NCI-H1105 treated with DMSO at 0.1 percent for 48 hours (cell line): ENCODE measurements at places on chromosomes 3 and 15.

DNA sequence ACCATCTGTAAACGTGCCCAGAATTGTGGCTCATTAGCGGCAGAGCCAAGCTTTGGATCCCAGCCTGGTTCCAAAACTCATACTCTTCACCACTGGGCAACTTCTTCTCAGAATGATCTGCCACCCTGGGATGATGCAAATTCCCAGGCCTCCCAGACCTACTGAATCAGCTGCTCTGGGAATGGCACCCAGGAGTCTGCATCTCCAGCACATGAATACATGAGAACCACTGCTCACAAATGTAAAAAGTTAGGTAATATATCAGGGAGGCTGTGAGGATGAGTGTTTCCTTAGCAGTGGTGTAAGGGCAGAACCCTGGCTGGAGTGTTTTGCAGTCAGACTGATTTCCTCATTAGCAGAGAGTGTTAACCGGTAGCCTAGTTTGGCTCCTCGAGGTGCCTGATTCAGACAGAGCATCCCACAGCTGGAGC is 94.2 kb downstream of the LIPC start:
- DNase-seq = no peak

GRCh38 chr3:31011380-31011779 is 116.9 kb upstream of the GADL1 start:
- no peak for DNase-seq

GRCh38 chr3:69012800-69013252 is 658 bp downstream of the EOGT start:
- DNase-seq = no peak

GRCh38 chr3:45611209-45611608 is 16.7 kb downstream of the LIMD1 start:
- no peak for DNase-seq

- DNase-seq = no peak
Observed at GRCh38 chr3:72786668-72787067, 61.6 kb downstream of the SHQ1 start.

DNA sequence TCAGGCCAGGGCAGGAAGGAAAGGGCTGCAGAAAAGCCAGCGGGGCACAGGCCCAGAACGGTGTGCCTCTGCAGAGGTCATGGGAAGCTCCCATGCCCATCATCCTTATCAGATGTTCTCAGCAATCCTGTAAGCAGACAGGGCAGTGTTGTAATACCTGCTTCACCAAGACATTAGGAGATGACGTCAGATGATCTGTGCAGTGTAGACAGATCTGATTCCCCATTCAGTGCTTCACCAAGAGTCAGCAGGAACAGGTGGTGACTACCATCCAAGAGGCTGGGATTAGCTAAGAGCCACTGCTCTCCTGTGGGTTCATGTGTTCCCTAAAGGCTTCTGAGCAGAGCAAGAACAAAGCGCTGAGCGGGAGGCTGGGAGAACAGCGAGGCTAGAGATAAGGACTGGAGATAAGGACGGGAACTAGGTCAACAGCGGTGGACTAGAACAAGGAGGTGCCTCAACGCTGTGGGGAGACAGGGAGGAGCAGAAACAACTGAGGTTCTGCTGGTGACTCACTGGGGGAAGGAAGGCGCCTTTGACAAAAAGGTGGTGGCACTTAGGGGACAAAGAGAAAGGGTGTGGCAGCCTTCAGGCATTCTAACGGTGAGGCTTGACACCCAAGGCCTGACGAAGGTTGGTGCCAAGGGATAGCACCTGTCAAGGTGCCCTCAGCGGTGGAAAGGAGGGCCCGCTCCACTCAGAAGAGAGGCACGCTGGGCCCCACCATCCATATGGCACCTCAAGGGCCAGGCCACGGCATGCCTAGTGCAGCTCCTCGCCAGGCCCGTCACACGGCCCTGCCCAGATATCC is 28.4 kb downstream of the CCDC12 start:
- DNase-seq = no peak

DNA sequence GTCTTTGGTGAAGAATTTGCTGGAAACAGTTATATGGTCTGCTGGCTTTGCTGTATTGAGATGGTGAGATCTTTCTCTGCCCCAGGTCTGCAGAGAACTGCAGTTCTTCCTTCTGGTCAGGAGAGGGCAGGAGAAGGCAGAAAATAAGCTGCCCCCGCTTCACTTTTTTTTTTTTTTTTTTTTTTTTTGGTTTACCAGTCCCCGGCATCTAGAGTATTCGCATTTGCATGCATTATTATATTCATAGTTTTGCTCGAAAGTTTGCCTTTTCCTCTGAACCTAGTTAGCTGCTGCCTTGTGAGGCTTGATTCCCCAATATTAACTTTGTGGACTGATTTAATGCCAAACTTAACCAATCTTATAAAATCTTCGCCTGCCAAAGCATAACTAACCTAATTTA is 10.6 kb upstream of the PARL start:
- peak; percentile 79 for DNase-seq

- DNase-seq = no peak
Observed at GRCh38 chr15:84827246-84827645, 10.1 kb downstream of the ALPK3 start.

GRCh38 chr15:95451938-95452337 is 878.6 kb upstream of the NR2F2 start:
- no peak for DNase-seq

DNA sequence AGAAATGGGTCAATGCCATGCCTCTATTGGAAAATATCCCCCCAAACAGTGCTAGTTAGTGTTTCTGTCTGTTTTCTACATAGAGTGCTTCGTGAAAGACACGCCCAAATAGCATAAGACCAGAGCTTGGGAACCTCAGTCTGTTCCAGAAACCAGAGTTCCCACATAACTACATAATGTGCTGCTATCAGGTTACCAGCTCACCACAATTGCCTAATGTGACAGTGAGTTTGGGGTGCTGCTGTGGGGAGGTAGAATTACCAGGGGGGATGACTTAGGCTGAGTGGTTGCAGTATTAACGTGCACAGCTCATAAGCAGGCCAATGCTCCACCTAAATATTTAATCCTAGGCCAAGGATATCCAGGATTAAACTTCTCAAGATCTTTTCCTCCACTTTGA is 39.2 kb downstream of the DUT start:
- DNase-seq = no peak

- DNase-seq = no peak
Observed at GRCh38 chr15:36982430-36982829, 117.9 kb downstream of the MEIS2 start.

DNA sequence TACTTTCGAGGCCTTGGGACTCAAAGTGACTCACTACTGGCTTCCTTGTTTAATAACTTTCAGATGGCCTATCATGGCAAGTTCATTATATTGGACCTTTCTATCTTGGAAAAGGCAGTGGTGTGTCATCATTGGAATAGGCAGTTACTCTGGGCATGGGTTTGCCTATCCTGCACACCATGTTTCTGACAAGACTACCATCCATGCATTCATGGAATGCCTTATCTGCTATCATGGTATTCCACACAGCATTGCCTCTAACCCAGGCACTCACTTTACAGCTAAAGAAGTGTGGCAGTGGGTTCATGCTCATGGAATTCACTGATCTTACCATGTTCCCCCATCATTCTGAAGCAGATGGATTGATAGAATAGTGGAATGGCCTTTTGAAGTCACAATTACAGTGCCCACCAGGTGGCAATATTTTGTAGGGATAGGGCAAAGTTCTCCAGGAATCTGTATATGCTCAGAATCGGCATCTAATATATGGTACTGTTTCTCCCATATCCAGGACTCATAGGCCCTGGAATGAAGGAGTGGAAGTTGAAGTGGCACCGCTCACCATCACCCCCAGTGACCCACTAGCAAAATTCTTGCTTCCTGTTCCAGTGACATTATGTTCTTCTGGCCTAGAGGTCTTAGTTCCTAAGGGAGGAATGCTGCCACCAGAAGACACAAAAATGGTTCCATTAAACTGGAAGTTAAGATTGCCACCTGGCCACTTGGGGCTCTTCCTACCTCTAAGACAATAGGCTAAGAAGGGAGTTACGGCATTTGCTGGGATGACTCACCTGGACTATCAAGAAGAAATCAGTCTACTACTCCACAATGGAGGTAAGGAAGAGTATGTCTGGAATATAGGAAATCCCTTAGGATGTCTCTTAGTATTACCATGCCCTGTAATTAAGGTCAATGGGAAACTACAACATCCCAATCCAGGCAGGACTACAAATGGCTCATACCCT is 1161.4 kb downstream of the SI start:
- peak; percentile 62 for DNase-seq

GRCh38 chr15:61545763-61546162 is 316.7 kb upstream of the RORA start:
- no peak for DNase-seq

GRCh38 chr3:29700256-29700655 is 419.4 kb downstream of the RBMS3 start:
- DNase-seq = no peak

GRCh38 chr15:84904419-84904818 is 20.0 kb downstream of the SLC28A1 start:
- DNase-seq = no peak

DNA sequence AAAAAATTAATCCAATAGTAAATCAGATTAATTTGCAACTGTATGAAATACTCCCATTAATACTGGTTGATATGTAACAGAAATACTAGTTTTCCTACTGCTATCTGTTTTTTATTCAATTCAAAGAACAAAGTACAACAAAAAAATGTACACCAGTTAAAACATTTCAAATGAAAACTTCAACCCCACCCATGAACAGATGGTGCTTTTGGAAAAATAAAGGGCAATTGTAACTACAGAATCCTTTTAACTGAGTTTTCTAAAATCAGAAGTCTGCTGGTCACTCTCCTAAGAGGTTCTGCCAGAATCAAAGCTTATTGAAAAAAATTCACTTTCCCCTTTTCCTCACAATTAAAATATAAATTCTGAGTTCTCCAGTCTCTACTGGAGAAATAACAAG is 34.3 kb downstream of the DENND6A start:
- DNase-seq = no peak

GRCh38 chr15:28128031-28128430 is 28.9 kb upstream of the OCA2 start:
- no peak for DNase-seq

GRCh38 chr15:59501597-59501996 is 63.6 kb downstream of the FAM81A start:
- peak; percentile 29 for DNase-seq

DNA sequence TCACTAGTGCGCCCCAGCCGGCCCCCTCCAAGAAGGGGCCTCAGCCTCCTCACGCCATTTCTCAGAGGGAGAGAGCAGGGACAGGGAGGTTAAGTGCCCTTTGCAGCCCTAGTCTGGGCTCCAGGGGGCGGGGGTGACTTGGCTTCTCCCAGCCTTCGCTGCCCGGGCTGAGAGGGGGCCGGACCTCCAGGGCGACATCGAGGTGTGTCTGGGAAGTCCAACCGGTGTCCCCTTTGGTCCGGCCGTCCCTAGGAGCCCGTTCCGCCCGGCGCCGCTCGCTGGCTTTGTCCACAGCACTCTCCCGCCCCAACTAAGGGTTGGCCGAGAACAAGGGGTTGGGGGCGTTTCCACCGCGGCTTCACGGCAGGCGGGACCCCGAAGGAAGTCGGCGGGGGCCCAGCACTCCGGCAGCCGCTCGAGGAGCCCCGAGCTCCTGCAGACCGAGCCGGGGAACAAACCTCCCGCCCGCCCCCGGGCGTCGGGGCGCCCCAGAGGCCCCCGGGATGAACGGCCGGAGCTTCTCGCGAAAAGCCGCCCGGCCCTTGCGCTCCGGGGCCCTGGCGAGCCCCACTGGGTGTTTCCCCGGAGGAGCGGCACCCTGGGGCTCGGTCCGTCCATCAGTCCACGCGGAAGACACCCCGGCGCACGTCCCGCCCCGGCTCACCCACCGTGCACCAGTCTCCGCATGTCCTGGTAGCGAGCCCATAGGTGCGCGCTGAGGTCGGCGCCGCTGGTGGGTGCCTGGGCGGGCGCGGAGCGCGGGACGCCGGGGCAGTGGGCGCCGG is 627 bp downstream of the NT5DC2 start:
- no peak for DNase-seq

- no peak for DNase-seq
Observed at GRCh38 chr3:54967731-54968161, 39.9 kb upstream of the LRTM1 start.

GRCh38 chr3:164267053-164267452 is 811.2 kb downstream of the SI start:
- no peak for DNase-seq

GRCh38 chr3:70982284-70982683 is 601.2 kb downstream of the FOXP1 start:
- no peak for DNase-seq

GRCh38 chr15:69853544-69853951 is 244.2 kb downstream of the TLE3 start:
- DNase-seq = no peak

GRCh38 chr3:183827809-183828537 is 2.6 kb upstream of the MAP6D1 start:
- DNase-seq = no peak

- peak; percentile 87 for DNase-seq
Observed at GRCh38 chr3:177050501-177051237, 146.6 kb downstream of the TBL1XR1 start.

DNA sequence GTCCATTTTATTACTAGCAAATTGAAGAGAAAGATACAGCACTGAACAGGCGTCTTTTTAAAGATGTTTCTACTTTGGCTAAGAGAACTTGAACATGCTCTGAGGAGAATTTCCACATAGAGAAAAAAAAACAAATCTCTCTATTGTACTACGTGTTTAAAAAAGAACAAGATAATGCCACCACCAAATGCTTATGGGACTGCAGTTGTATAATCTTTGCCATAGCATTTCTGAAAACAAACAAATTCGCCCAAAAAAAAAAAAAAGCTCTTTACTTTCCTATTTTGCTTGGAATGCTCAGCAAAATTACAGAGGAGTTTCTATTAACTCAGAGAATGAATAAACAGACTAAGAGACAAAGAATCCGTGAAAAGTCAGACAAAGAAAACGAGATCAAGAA is 114.2 kb downstream of the CNTN3 start:
- DNase-seq = no peak

DNA sequence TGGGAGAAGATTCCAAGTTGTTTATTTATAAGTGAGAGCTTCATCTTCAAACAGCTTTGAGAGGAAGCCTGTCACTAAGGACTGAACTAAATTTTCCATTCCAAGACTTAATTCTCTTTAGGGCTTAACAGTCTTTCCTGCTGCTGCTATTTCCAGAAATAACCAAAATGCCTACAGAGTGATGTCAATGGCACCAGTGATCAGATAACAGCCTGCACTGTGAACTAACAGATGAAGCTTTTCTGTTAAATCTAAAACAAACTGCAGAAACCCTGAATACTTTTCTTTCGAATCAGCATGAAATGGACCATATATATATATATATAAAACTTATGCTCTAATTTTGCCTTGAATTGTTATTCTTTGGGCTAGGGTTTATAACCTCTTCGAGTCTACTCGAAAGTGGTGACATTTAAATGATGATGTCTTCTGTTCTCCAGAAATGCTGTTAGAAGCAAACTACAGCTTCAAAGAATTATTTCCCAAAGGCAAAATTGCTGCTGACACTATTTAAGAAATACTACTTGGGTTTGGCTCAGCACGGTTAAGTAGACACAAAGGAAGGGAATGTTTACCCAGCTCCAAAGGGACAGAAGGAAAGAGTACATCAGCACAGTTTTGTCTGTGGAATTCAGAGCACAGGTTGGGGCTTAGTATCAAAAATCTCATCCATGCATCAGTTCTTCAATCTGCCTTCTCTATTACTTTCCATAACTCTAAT is 238.5 kb upstream of the LRRN1 start:
- no peak for DNase-seq
